ENCODE measurements at places on chromosomes 6 and 20. TPM values are rescaled to one million over a fixed set of nuclear protein-coding genes. Genes with fewer than 3 reads are reported as not detected.

GRCh38 chr6:34570066-34570833 is 14.1 kb upstream of the SPDEF start:
- no peak overlapping the region for H3K27ac ChIP-seq
- no peaks in the 10 kb centered on the region for H3K36me3 ChIP-seq
- no peaks in the 10 kb centered on the region for H3K4me1 ChIP-seq
- H3K4me3 ChIP-seq = no peak overlapping the region

DNA sequence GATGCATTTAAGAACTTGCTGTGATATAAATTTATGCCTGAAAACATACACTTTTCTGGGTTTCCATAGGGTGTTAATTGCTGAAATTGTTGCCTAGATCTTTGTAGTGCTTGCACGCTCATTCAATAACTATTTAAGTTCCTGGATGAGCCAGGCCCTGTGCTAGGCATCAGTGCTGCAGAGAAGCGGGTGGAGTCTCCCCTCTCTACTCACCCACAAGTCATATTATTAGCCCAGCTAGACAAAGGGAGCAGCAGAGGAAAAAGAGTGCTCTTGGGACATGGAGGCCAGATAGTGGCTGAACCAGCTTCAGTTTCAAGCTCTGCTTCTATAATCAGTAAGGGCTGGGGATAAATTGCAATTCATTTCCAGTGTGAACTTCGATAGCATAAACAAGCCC is 329.1 kb downstream of the TFAP2B start:
- no peak for DNase-seq
- H3K27me3 ChIP-seq = no peaks in the 10 kb centered on the region
- no peaks in the 10 kb centered on the region for H3K4me1 ChIP-seq
- no peak overlapping the region for H3K4me3 ChIP-seq

GRCh38 chr20:39699166-39699725 is 737.1 kb downstream of the DHX35 start:
- H3K4me1 ChIP-seq = no peaks in the 10 kb centered on the region
- no peaks in the 10 kb centered on the region for H3K27me3 ChIP-seq
- no peak overlapping the region for H3K27ac ChIP-seq
- H3K36me3 ChIP-seq = no peaks in the 10 kb centered on the region
- DNase-seq = no peak

GRCh38 chr6:108998485-108998884 is 96.2 kb downstream of the SESN1 start:
- H3K4me3 ChIP-seq = no peak overlapping the region
- no peak overlapping the region for H3K27ac ChIP-seq
- no peaks in the 10 kb centered on the region for H3K36me3 ChIP-seq

DNA sequence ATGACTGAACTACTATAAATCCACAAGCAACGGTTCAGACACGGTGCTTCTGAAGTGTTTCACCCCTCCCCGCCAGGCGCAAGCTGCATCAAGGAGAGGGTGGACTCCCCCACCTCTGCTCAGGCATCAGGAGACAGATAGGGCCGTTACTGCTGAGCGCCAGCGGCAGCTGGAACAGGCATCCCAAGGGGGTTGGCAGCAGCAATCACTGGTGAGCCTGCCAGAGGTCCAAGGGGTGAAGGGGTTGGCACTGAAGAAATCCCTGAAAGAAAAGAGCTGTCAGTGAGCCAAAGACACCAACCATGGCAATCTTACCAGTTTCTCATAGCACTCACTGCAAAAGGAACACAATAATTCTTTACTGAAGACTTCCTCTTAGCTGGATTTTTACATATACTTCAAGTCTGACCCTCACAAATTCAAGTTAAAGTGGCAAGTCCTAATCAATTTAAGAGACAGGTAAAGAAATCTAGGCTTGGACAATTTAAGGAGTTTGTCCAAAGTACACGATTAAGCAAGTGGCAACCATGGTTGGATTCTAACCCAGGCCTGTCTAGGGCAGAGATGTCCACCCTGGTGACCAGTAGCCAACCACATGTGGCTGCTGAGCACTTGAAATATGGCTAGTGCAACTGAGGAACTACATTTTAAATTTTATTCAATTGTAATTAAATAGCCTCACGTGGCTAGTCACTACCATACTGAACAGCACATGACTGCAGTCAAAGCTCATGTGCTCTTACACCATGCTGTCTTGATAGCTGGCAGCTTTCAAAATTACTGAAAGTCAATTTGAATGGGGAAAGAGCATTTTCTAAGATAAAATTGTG is 21.7 kb upstream of the TBC1D20 start:
- no peaks in the 10 kb centered on the region for H3K4me1 ChIP-seq
- H3K27ac ChIP-seq = no peak overlapping the region
- H3K27me3 ChIP-seq = no peaks in the 10 kb centered on the region
- DNase-seq = no peak

- no peaks in the 10 kb centered on the region for H3K27me3 ChIP-seq
- peaks cover 5% of the 10 kb centered on the region for H3K36me3 ChIP-seq
- H3K4me3 ChIP-seq = no peak overlapping the region
- no peak for DNase-seq
- no peak overlapping the region for H3K27ac ChIP-seq
Measured at GRCh38 chr6:13803581-13803980, 10.8 kb downstream of the MCUR1 start.

- peaks cover 1% of the 10 kb centered on the region for H3K36me3 ChIP-seq
- H3K27me3 ChIP-seq = no peaks in the 10 kb centered on the region
- H3K4me1 ChIP-seq = peaks cover 27% of the 10 kb centered on the region
- DNase-seq = no peak
- H3K4me3 ChIP-seq = no peak overlapping the region
Measured at GRCh38 chr6:56815436-56815835, 139.5 kb upstream of the BEND6 start.

- no peak for DNase-seq
- H3K4me3 ChIP-seq = no peak overlapping the region
- H3K27me3 ChIP-seq = no peaks in the 10 kb centered on the region
- H3K27ac ChIP-seq = no peak overlapping the region
- no peaks in the 10 kb centered on the region for H3K36me3 ChIP-seq
- no peaks in the 10 kb centered on the region for H3K4me1 ChIP-seq
Measured at GRCh38 chr6:168016721-168017525, 19.5 kb downstream of the KIF25 start.

DNA sequence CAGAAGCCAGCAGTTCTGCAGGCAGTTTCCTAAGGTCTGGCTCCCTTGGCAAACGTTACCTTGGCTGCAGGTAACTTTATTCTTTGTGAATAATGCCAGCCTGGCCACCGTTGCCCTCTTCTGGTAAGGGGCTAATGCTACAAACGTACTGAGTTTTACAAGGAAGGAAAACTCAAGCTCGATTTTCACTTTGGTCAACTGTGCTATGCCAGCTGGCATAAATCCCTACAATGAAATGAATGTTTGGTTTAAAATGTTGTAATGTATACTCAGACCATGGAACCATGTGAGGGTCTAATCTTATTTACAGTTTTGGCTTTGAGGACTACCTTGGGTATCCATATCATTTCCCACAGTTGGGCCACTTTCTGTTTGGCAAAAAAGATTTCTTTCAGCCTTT is 101.4 kb downstream of the SLX4IP start:
- peaks cover 1% of the 10 kb centered on the region for H3K4me1 ChIP-seq
- no peak overlapping the region for H3K4me3 ChIP-seq
- no peak for DNase-seq
- no peaks in the 10 kb centered on the region for H3K36me3 ChIP-seq
- no peaks in the 10 kb centered on the region for H3K27me3 ChIP-seq

DNA sequence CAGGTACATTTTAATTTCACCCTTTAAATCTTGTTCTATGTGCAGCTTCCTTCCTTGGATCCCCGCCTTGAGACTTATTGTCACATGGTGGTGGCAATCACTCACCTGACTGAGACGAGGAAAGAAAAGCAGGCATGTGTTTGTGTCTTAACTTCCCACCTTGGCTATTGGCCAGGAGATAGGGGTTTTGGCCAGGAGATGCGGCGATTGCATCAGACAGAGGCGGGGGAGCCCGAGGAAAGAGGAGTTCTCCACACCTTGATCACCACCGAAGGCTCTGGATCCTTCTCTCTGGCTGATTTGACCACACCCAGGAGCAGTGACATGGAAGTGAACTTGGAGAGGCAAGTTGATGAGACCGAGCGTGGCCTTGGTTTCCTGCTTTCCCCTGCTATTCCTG is 49.7 kb upstream of the EYA2 start:
- H3K4me3 ChIP-seq = no peak overlapping the region
- no peaks in the 10 kb centered on the region for H3K27me3 ChIP-seq
- no peaks in the 10 kb centered on the region for H3K36me3 ChIP-seq
- no peak overlapping the region for H3K27ac ChIP-seq
- H3K4me1 ChIP-seq = no peaks in the 10 kb centered on the region

- no peak overlapping the region for H3K27ac ChIP-seq
- no peaks in the 10 kb centered on the region for H3K4me1 ChIP-seq
- H3K27me3 ChIP-seq = no peaks in the 10 kb centered on the region
Measured at GRCh38 chr6:134590449-134590848, 272.5 kb upstream of the SGK1 start.

The BTN1A1 gene
- 1.1 TPM for total RNA-seq

The CFAP61 gene
- total RNA-seq = 0.41 TPM

The CEP85L gene
- total RNA-seq = 8.7 TPM

The INSM1 gene
- total RNA-seq = 0.08 TPM

The NMBR gene
- not detected for total RNA-seq
